ENCODE measurements at places on chromosomes 7 and 10.
A peak's percentile ranks its signal among the peaks of the same experiment; 100 is the strongest.

DNA sequence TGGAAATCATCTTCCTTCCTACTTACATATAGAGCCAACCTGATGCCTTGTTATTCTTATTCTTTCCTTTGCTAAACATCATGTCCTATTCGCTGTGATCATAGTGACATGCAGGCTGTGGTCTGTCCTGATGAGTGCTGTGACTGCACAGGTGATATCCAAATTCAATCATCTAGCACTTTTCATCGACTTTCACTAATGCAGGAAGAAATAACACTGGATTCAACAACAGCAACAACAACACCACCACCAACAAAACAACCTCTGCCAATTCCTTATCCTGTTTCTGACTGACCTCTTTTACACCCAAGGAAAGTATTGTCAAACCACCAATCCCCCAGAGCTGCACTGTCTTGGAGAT is 203.2 kb upstream of the PHYHIPL start:
- no peak for DNase-seq

- no peak for DNase-seq
Observed at GRCh38 chr10:133456041-133456951, 2.6 kb downstream of the SCART1 start.

GRCh38 chr10:128102480-128103228 is 23.6 kb downstream of the MKI67 start:
- no peak for DNase-seq

GRCh38 chr7:53697913-53698312 is 662.5 kb downstream of the POM121L12 start:
- no peak for DNase-seq

DNA sequence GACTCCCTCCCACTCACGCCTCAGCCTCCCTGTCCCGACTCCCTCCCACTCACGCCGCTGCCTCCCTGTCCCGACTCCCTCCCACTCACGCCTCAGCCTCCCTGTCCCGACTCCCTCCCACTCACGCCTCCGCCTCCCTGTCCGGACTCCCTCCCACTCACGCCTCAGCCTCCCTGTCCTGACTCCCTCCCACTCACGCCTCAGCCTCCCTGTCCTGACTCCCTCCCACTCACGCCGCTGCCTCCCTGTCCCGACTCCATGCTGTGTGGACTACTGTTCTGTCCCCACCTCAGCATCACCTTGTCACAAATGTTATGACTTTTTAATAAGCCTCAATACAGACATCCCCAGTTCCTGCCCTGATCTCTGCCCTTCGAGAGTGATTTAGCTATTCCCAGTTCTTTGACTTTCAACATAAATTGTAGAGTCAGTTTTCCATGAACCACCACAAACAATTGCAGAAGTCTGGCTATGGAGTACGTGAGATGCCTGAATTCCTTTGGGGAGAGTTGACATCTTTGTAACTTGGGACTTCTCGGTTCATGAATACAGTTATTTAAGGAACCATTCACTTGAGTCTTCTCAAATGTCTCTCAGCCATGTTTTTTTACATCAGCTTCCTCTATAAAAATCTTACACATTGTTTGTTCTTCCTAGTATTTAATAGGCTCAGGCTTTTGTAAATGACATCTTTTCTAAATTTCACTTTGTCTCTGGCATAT is 71.9 kb downstream of the FOXL3 start:
- DNase-seq, result no peak

DNA sequence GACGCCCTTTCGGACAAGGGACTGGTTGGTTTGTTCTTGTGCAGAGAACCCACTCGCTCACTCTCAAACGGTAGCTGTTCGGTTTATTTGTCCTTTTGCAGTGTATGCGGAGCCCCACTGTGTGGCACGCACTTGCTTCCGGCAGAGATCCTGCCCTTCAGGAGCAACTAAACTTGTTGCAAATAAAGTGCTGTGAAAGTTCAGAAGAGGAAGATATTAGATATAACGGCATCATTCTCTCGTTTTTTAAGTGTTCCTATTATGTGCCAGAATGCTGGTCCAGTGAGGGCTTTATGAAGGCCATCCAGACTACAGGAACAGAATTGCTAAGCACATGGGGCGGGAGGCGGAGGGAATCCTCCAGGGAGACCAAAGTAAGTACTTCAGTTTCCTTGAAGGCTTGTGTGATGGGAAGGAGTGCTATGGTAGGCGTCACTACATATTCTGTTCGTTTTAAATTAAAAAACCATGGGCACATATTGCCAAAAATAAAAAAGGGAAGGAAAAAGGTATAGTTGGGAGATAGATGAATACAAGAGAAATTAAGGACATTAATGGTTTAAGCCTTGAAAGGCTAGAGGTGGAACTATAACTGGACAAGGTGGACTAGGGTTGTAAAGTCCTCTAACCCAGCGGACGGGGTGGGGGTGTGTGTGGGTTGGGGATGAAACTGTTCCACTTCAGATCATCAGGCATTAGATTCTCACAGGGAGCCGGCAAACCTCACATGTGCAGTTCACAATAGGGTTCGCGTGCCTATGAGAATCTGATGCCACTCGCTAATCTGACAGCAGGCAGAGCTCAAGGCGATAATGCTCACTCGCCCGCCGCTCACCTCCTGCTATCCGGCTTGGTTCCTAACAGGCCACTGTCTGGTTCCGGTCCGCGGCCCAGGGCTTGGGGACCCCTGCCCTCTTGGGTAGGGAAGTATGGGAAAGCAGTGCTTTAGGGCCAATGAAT is 704 bp upstream of the ERLIN1 start:
- DNase-seq, result no peak

DNA sequence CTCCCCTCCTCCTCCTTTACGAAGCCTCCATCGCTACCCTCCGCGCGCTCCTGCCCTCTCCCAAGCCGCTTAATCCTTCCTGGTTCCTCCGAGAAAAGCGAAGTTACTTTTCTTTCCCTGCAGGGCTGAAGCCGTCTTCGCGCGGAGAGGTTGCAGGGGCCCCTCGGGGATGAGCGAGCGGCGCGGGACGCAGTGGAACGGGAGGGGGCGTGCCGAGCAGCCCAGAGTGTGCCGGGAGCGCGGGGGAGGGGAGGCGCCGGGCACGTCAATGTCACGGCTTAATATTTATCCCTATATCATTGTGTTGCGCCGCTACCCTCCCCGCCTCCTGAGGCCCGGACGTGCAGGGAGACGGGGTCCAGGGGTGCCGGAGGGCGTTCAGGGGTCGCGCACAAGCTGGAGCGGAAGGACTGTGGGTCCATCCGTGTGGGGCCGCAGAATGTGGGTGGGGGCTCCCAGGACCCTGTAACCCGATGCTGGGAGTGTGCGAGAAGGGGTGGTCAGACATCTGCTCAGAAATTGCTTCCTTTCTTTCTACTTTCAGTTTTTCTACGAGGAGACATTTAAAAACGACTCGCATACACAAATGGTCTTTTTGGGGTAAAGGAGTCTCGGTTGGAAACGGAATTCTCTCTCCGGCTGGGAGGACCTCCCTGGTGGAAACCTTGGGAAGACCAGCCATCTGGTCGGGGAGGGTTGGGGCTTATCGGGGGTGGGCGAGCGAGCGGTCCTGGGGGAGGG is 2.4 kb downstream of the CDK6 start:
- peak; percentile 92 for DNase-seq

DNA sequence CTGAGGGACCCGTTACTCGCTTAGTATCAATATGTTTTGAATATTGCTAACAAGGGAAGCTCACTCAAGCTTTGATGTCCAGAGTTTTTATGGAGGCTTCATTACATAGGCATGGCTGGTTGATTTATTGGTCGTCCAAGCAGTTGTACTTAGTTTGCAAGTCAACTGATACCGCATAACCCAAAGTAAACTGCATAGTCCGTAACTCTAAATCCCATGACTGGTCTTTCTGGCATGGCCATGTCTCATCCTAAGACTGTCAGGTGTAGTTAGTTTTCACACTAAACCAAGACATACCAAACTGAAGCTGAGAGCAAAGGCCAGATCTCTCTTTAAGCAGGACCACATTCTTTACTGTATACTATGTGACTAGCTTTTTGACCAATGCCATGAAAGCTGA is 397.9 kb downstream of the TFEC start:
- DNase-seq, result no peak

GRCh38 chr7:154646126-154647013 is 356.6 kb downstream of the PAXIP1 start:
- DNase-seq, result peak; percentile 77

DNA sequence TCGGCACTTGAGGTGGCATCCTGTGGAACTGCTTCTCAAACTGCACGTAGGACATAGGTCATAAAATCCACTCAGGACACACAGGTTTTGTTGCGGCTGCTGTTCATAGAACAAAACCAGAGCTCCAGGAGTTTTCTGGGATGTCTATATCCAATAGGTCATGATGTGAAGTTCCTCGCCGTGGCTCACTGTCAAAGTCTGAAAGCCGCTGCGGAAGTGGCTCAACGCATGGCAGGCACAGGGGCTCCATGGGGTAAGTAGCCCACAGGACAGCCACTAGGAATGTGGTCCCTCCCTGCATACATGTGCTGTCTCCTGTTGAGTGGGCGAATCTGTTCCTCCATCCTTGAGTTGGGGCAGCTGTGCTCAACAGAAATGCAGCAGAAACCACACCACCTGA is 72.2 kb downstream of the PRKAG2 start:
- DNase-seq, result no peak

DNA sequence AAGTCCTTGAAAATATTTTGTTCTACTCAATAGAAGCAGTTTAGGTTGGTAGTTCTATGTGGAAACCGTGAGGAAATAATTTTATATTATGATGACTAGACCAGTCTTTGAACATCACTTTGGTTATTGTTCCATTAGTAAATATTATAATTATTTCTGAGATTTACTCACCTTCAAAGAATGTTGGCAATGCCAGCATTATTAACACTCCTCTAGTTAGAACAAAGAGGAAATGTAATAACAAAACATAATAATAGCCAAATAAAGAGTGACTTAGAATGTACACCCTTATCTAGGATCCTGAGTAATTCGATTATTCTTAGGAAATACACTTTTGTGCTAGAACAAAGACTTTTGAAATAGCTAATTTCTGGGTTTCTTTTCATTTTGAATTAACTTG is 121.1 kb downstream of the CFTR start:
- DNase-seq, result no peak

DNA sequence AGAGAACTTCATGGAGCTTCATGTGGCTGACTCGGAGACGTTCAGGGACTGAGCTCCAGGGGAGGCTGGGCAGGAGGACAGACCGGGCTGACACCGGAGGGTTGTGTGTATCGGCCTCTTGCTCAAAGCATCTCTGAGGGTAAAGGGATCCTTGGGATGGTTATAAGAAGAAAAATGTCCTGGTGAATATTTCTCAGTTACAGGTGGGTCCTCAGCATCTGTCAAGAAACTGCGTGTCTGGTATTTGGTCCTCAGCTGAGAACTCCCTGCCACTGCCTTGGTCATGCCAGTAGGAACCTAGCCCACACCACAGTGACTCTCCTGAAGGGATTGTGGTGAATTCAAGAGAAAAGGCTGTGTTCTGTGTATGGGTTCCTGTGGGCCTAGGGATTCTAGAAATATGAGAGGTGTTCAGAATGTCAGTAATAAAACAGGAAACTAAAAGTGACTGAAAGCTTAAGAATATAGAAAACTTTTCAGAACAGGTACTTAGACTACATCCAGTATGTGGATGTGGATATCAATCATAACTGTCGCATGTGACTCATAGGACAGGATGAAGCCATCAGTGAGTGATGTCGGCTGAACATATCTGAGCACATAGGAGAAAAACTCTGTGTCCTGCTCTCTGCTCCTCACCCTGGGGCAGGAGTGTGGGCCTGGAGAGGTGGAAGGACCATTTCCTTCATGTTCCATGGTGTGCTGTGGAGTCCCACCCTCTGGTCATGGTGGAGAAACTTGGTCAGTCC is 28.4 kb downstream of the MBL2 start:
- DNase-seq, result no peak

DNA sequence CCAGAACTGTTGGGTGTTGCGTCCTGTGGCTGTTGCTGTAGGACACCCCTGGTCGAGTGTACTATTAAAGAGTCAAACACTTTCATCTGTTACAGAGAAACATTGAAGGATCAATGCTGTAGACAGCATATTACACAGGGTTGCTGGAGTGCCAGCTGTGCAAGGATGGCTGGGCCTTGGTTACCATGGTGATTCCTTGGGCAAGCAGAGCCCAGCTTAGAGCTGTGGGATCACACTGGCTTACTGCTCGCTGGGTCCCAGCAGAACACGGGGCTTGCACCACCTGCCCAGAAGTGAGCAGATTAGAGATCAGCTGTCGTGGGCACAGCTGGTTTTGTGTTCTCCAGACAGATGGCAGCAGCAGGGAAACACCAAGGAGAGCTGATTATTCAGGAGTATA is 76.0 kb downstream of the GPR141 start:
- DNase-seq, result no peak

- no peak for DNase-seq
Observed at GRCh38 chr7:28812616-28813015, 145.5 kb downstream of the TRIL start.

DNA sequence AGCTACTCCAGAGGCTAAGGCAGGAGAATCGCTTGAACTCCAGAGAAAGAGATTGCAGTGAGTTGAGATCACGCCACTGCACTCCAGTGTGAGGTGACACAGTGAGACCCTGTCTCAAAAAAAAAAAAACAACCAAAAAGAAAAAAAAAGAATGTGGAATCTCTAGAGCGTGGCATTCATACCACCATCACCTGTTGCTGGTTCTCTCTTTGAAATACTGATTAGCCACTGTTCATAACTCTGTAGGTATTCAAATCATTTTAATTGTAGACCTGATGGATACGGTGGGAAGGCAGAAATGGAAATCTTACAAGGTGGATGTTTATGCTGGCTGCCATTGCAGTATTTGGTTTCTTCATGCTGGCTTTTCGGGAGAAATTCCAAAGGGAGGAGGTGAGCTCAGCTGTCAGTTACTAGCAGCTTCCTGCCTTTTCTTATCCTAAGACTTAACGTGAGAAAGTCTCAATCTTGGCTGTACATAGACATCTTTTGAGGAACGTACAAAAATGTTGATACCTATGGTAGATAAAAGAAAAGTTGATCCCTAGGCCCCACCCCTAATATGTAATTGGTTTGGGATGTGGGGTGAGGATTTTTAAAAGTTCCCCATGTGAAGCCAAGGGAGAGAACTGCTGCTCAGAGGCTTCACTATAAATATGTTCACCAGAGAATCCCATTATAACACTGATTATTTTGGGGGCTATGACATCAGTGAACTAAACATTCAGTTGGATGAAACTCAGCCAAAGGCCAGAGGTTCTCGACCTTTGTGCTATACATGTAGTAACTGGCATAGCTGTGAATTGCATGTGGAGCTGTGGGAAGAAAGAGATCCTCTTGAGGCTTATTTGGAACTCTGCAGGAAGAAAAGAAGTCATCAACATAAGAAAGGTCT is 26.9 kb upstream of the MKLN1 start:
- peak; percentile 72 for DNase-seq

- DNase-seq, result no peak
Observed at GRCh38 chr10:8085251-8085650, 30.8 kb downstream of the GATA3 start.

DNA sequence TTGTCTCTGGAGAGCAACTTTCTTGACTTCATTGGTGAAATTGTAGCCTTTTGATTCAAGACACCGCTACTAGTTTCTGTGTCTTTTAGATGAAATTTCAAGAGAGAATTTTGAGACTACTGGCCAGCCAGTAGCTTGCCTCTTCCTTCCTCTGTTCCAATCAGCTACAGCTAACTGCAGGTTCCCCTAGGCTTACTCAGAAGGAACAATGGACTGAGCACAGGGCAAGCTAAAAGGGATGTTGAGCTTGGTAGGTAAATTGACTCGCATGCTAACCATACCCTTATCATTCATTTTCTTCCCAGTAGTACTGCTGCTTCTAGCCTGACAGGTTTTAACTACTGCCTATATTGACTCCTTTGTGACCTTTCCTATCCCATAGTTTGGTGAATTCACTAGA is 81.1 kb downstream of the RUNDC3B start:
- DNase-seq, result no peak

- no peak for DNase-seq
Observed at GRCh38 chr7:127390186-127390816, 2.2 kb downstream of the ZNF800 start.

Data from astrocyte of the hippocampus (primary cell).